ENCODE measurements at places on chromosomes 3 and 15. TPM values are rescaled to one million over a fixed set of nuclear protein-coding genes. Genes with fewer than 3 reads are reported as not detected.

Gene GABRA5
- not detected for total RNA-seq

Gene ZNF710
- total RNA-seq, result 29.1 TPM

Gene UPK1B
- not detected for total RNA-seq

Gene OIP5
- total RNA-seq, result 5.7 TPM

Gene CPLX3
- total RNA-seq, result not detected

Gene LRRC49
- total RNA-seq, result 1.6 TPM

Gene P2RY1
- total RNA-seq, result 7.8 TPM

Gene CKMT1A
- not detected for total RNA-seq

Gene MGLL
- 52.2 TPM for total RNA-seq

Gene CIDEC
- under 0.01 TPM for total RNA-seq
